Myometrial cell (primary cell): ENCODE measurements at places on chromosomes 2 and 18. TPM values are rescaled to one million over a fixed set of nuclear protein-coding genes. Genes with fewer than 3 reads are reported as not detected.

Gene UGT1A4
- not detected in 2 replicates for total RNA-seq

Gene DNAJC5G
- not detected in 2 replicates for total RNA-seq

Gene TTC39C
- 20.5 and 20.9 TPM in 2 replicates for total RNA-seq

Gene CAPG
- total RNA-seq = 229 and 248 TPM in 2 replicates

Gene SLC38A11
- total RNA-seq = not detected in 2 replicates

Gene CRACDL
- total RNA-seq = not detected in 2 replicates

Gene EMILIN1
- 397 and 406 TPM in 2 replicates for total RNA-seq

Gene MOGAT1
- total RNA-seq = not detected in 2 replicates

Gene NGEF
- total RNA-seq = 3.2 and 5.8 TPM in 2 replicates

Gene SCYGR4
- not detected in 2 replicates for total RNA-seq

Gene IL36B
- total RNA-seq = not detected in 2 replicates

Gene MYCN
- 1.2 TPM in 1 of 2 replicates, not detected in the other for total RNA-seq

Gene ORC4
- total RNA-seq = 42.7 and 63.3 TPM in 2 replicates

Gene PSTPIP2
- 9.5 and 9.6 TPM in 2 replicates for total RNA-seq

Gene DLGAP1
- under 0.01 TPM in 1 of 2 replicates, not detected in the other for total RNA-seq

Gene PLB1
- total RNA-seq = 1.9 and 4.6 TPM in 2 replicates

Gene PLA2R1
- 5.1 and 5.5 TPM in 2 replicates for total RNA-seq

Gene ERICH2
- total RNA-seq = not detected in 2 replicates

Gene BCS1L
- total RNA-seq = 43.8 and 50.2 TPM in 2 replicates

Gene VAMP5
- 89.7 and 102 TPM in 2 replicates for total RNA-seq

Gene GALNT5
- total RNA-seq = 2.9 and 4.3 TPM in 2 replicates

Gene CD207
- not detected in 2 replicates for total RNA-seq

Gene ZEB2
- total RNA-seq = 16.1 and 39.7 TPM in 2 replicates

Gene TLX2
- total RNA-seq = not detected in 2 replicates
